ENCODE measurements at places on chromosomes 13 and 19. TPM values are rescaled to one million over a fixed set of nuclear protein-coding genes. Genes with fewer than 3 reads are reported as not detected.
A peak's percentile ranks its signal among the peaks of the same experiment; 100 is the strongest.

- no peaks in the 10 kb centered on the region for H3K36me3 ChIP-seq
- H3K4me3 ChIP-seq, result no peak overlapping the region
- no peaks in the 10 kb centered on the region for H3K27me3 ChIP-seq
- no peaks in the 10 kb centered on the region for H3K4me1 ChIP-seq
- no peak overlapping the region for H3K27ac ChIP-seq
Measured at GRCh38 chr19:9735986-9736385, 32.6 kb downstream of the ZNF846 start.

The ZNF813 gene
- polyA plus RNA-seq, result 1.9 TPM

DNA sequence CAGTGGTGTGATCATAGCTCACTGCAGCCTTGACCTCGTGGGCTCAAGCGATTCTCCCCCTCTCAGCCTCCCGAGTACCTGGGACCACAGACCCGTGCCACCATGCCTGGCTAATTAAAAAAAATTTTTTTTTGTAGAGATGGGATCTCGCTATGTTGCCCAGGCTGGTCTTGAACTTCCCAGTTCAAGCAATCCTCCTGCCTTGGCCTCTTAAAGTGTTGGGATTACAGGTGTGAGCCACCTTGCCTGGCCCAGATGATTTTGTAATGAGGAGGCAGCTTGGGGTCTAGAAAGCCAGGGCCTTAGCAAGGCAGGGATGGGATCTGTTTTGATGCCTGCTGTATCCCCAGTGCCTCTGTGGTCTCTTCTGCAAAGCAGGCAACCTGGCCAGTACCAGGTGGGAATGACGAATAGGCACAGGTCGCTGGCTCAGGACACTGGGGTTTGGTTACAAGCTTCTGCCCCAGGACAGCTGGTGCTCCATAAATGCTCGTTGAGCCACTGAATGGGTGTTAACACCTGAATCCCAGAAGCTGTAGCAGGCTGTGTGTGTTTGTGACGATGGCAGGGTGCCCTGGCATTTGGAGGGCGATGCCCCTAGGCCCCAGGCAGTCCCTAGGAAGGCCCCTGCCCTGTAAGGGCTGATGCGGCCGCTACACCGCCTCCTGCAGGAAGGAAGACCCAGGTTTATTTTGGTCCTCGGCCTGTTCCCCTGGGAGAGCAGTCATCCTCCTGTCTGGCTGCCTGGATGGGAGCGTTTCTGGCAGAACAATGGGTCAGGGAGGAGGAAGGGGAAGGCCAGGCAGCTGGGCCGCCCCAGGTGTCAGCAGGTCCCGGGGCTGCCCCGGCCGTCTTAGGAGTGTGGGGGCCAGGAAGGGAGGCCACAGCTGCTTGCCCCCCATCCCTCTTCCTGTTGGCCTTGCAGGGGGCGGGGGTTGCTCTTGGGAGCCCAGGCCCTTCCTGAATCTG is 8.6 kb downstream of the TNFAIP8L1 start:
- H3K4me3 ChIP-seq, result no peak overlapping the region
- H3K27ac ChIP-seq, result no peak overlapping the region
- no peaks in the 10 kb centered on the region for H3K36me3 ChIP-seq
- H3K27me3 ChIP-seq, result no peaks in the 10 kb centered on the region
- H3K4me1 ChIP-seq, result no peaks in the 10 kb centered on the region
- DNase-seq, result no peak

DNA sequence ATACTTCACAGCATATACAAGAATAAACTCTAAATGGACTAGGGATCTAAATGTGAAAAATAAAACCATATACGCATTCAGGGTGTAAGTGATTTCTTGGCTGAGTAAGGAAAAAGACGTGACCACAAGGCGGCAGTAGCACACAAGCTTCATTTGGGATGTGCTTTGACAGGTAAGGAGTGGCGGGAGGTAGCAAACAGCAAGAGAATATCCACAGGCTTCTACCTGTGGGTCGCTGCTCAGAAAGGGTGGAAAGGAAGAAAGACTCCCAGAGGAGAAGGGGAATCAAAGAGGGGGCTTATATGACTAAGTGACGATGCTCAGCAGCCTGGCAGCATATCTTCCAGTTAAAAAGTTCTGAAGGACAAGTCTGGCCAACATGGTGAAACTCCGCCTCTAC is 2.5 kb upstream of the ZNF121 start:
- peak; percentile 43 for DNase-seq
- H3K36me3 ChIP-seq, result no peaks in the 10 kb centered on the region
- H3K4me3 ChIP-seq, result no peak overlapping the region
- no peaks in the 10 kb centered on the region for H3K27me3 ChIP-seq

The SLITRK1 gene
- not detected for polyA plus RNA-seq

The C19orf12 gene
- polyA plus RNA-seq, result 15.6 TPM

DNA sequence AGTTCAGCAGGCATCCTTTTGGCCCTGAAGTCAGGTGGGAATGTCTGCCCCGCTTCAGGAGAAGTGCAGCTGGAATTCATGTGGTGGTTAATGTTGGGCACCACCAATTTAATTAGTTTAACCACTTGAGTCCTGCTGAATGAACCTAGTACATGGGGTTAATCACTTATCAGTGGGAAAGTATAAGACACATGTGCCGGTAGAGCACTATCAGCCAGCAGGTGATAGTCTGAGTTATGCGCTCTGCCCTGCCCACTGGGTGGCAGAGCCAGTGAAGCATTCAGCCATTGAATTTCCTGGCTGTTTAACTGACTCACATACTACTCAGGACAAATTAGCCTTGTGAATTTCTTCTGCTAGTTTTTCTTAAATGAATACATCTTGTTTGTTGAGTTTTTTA is 789.7 kb upstream of the PRR20A start:
- H3K36me3 ChIP-seq, result no peaks in the 10 kb centered on the region
- no peaks in the 10 kb centered on the region for H3K27me3 ChIP-seq
- no peak for DNase-seq
- H3K4me1 ChIP-seq, result no peaks in the 10 kb centered on the region

The CRLF1 gene
- 0.83 TPM for polyA plus RNA-seq

The TMEM59L gene
- not detected for polyA plus RNA-seq

DNA sequence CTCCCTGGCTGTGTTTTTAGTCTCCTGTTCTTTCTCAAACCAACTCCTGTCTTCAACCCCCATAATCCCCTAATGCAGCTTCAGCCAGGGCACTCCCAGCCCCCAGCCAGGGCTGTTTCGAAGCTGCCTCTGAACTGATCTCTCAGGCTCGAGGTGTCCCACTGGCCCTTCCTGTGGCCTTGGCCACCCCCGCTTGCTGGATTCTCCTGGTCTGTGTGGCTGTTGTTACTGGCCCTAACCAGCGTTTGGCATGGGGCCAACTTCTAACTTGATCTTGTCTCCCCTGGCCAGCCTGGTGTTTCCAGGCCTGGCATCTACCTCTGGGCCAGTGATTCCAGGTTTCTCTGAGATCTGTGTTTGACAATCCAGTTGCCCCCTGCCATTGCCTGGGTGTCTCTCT is 11.0 kb downstream of the XAB2 start:
- H3K4me3 ChIP-seq, result no peak overlapping the region
- no peak overlapping the region for H3K27ac ChIP-seq
- no peak for DNase-seq
- H3K36me3 ChIP-seq, result no peaks in the 10 kb centered on the region
- H3K4me1 ChIP-seq, result no peaks in the 10 kb centered on the region
- H3K27me3 ChIP-seq, result no peaks in the 10 kb centered on the region

- H3K27ac ChIP-seq, result no peak overlapping the region
- no peaks in the 10 kb centered on the region for H3K4me1 ChIP-seq
- no peak overlapping the region for H3K4me3 ChIP-seq
- no peak for DNase-seq
- no peaks in the 10 kb centered on the region for H3K27me3 ChIP-seq
Measured at GRCh38 chr13:38430796-38431195, 81.1 kb downstream of the UFM1 start.

DNA sequence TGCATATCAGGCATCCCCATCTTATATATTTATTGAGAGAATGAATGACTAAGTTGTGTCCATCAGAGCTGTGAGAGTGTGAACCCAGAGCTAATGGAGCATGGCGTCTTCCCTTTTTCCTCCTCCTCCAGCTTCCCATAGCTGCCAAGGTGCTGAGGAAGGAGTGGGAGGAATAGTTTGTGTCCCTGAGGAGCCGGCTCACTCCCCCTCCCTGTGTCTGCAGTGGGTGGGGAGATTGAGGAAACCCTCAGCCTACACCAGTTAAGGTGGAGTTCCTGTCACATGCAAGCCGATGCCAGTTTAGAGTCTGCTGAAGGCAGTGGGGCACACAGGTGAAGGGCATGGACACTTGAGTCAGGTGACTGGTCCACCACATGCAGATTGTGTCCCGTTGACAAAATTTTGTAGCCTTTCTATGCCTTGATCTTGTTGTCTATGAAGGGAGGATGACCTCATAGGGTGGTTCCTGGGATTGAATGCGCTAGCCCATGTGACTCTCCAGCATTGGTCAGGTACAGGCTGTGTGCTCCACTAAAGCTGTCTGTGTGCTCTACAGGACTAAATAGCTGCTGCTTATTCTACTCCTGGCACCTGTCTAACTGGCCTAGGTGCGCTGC is 47.6 kb upstream of the GPI start:
- H3K4me1 ChIP-seq, result peaks cover 19% of the 10 kb centered on the region
- no peak for DNase-seq
- no peak overlapping the region for H3K4me3 ChIP-seq

The MAU2 gene
- 33.2 TPM for polyA plus RNA-seq

DNA sequence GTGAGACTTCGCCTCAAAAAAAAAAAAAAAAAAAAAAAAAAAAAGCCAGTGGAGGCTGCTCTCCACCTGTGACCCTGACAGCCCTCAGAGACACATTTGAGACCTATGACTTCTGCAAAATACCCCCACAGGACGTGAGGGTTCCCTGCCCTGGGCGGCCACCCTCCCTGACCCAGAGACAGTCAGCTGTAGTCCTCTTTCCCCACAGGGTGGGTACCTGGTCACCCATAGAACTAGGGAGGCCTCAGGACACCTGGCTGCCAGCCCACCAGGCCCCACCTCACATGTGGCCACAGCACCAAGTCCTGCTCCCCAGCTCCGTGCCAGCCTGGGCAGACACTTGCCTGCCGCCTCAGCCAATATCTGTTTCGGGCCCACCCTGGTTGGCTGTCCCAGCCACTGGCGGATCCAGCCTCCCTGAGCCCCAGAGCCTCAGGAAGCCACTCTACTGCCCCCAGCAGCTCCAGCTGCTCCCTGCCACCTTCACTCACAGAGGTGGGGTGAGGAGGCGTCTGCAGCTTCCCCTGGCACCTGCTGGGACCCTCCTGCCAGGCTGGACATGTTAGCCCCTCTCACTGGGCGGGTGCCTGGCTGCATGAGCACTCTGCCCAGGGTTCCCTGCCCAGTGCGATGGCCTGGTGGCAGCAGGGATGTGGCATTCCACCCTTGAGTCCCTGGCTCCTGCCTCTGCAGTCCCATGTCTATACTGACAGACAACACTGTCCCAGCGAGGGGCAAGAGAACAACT is 6.9 kb downstream of the MKNK2 start:
- DNase-seq, result peak; percentile 49

The KRTDAP gene
- not detected for polyA plus RNA-seq

The ZNF415 gene
- 9.1 TPM for polyA plus RNA-seq

DNA sequence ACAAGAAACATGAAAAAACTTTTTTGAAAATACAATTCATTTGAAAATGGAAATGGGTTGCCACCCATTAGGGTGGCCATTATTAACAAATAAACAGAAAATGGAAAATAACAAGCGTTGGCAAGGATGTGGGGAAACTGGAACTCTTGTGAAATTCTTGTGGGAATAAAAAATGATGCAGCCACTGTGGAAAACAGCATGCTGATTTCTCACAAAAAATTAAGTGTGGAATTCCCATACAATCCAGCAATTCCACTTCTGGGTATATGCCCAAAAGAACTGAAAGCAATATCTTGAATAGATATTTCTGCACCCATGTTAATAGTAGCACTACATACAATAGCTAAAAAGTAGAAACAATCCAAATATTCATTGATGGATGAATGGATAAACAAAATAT is 165.2 kb downstream of the DCLK1 start:
- DNase-seq, result no peak
- no peak overlapping the region for H3K27ac ChIP-seq
- H3K36me3 ChIP-seq, result no peaks in the 10 kb centered on the region
- no peak overlapping the region for H3K4me3 ChIP-seq
- no peaks in the 10 kb centered on the region for H3K27me3 ChIP-seq

DNA sequence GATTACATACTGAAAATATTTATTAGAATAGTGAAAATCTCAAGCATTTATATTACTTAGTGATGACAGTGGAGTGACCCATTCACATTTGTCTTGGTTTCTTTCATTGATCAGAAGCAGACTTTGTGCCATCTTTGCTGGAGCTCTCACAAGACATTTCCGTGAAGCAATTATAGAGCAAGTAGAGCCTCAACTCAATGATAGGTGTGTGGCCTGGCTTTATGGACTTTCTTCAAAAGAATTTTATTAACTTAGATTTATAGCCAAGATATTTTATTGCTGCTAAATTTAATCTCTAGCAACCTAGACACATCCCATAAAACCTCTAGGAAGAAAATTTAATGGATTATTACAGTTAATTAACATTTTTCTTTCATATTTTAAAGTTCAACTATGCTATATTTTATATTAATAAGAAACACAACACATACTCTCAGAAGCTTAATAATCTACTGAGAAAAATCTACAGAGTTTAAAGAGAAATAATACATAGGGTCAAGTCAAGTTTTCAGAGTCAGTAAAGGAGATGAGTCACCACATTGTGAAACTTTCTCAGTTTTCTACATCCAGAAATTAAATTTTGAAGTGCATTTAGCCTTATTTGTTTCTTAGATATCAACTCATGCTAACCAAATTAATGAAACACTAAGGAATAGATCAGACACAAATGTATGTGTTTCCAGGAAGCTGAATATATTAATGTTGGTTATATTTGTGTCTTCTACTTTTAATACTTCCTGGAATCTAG is 160.5 kb downstream of the LACC1 start:
- H3K27me3 ChIP-seq, result no peaks in the 10 kb centered on the region
- H3K36me3 ChIP-seq, result no peaks in the 10 kb centered on the region
- no peak overlapping the region for H3K27ac ChIP-seq
- no peak overlapping the region for H3K4me3 ChIP-seq
- no peaks in the 10 kb centered on the region for H3K4me1 ChIP-seq

DNA sequence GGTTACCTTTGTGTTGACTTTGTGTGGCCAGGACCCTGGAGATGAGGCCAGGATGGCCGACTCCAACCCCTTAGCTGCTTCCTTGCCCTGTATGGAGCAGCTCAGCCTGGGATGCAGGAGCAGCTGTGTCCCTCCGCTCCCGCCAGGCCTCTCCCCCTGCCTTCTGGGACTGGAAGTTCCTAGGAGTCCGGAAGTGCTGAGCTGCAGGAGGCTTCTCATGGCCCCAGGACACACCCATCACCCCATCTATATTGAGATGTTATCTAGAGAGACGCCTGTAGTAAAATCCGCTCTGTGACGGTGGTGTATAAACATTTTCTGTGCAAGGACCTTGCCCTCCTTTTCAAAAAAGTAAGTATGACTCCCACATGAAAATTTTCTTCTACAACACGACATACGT is 27.0 kb downstream of the WTIP start:
- no peak overlapping the region for H3K27ac ChIP-seq
- no peaks in the 10 kb centered on the region for H3K36me3 ChIP-seq
- H3K27me3 ChIP-seq, result no peaks in the 10 kb centered on the region
- no peak for DNase-seq
- H3K4me3 ChIP-seq, result no peak overlapping the region

The RAB3A gene
- polyA plus RNA-seq, result 5.5 TPM

- no peaks in the 10 kb centered on the region for H3K27me3 ChIP-seq
- H3K4me1 ChIP-seq, result peaks cover 14% of the 10 kb centered on the region
- H3K36me3 ChIP-seq, result no peaks in the 10 kb centered on the region
- peak overlapping the region; percentile 26 for H3K4me3 ChIP-seq
- DNase-seq, result no peak
Measured at GRCh38 chr19:2719920-2720776, 1.0 kb downstream of the DIRAS1 start.

The IFI30 gene
- polyA plus RNA-seq, result 34.4 TPM

- DNase-seq, result no peak
- H3K4me1 ChIP-seq, result no peaks in the 10 kb centered on the region
- no peak overlapping the region for H3K27ac ChIP-seq
- H3K36me3 ChIP-seq, result no peaks in the 10 kb centered on the region
- H3K27me3 ChIP-seq, result no peaks in the 10 kb centered on the region
Measured at GRCh38 chr13:41652735-41653361, 195.5 kb downstream of the RGCC start.
